Neuronal stem cell (in vitro differentiated cells): ENCODE measurements at places on chromosomes 12 and 14.

- no peak for DNase-seq
These were observed 1.6 kb downstream of the MFAP5 start for GRCh38 chr12:8661016-8661415.

GRCh38 chr14:99592933-99593753 lies 10.9 kb downstream of the CCDC85C start:
- no peak for DNase-seq

- DNase-seq: no peak
These were observed 6.5 kb downstream of the NACA start for GRCh38 chr12:56718636-56719035.

GRCh38 chr12:3247629-3248161 lies 170.5 kb downstream of the TSPAN9 start:
- no peak for DNase-seq

- no peak for DNase-seq
These were observed 67.3 kb upstream of the HOXC13 start for GRCh38 chr12:53871367-53871766.

GRCh38 chr14:24481622-24482324 lies 26.3 kb downstream of the CMA1 start:
- peak; percentile 32 for DNase-seq

DNA sequence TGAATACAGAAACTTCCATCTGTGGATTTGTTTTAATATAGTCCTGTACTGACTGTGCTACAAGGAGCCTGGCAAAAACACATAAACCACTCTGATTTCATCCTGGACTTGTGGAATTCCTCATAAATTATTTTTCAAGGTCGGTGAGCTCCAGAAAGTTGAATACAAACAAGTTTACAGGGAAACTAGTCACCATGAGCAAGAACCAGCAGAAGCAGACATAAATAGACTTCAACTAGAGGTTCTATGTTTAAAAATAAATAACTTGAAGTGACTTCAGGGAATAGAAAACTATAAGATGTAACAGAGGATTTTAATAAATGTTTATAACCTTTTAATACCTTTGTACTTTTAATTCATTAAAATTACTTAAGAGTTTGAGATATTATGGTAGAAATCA lies 63.5 kb downstream of the EFCAB11 start:
- no peak for DNase-seq

- DNase-seq: no peak
These were observed 38.9 kb upstream of the KTN1 start for GRCh38 chr14:55540847-55541773.

DNA sequence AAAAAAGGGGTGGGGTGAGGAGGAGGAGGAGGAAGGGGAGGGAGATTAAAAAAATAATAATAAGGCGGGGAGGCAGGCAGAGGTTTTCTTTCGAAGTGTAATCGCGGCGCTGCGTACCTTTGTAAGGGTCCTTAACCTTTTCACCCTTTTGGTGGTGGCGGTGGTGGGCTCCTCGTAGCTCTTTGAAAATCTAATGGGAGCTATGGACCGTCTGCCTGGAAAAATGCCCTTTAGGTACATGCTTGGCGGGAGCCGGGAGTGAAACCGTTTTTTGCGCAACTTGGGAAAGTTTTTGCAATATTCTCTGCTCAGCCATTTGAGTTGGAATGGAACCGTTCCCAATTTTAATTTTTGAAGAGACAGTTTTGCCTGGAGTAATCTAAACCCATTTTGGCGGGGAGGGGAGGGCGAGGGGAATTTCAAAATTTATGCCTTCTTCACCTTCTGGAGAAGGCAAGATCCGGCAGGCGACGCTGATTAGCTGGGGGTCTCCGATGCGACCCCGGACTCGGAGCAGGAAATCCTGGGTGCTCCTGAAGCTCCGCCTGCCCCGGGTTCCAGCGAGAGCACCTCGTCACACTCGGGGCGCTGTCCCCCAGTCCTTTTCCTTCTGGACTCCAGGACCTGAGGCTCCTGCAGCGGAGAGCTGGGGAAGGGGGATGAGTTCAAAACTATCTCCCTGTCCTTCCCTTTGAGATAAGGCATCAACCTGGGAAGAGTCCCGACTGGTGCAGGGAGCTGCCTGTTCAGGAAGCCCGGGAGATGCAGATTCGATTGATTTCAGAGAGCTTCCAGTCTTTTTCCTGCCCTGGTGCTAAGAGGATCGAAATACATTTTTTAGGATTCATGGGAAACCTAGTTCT lies 74.6 kb upstream of the TBX5 start:
- DNase-seq: no peak

- DNase-seq: no peak
These were observed 68.0 kb upstream of the OSBPL8 start for GRCh38 chr12:76627346-76628135.

GRCh38 chr14:33839193-33840076 lies 111.4 kb downstream of the EGLN3 start:
- peak; percentile 45 for DNase-seq

DNA sequence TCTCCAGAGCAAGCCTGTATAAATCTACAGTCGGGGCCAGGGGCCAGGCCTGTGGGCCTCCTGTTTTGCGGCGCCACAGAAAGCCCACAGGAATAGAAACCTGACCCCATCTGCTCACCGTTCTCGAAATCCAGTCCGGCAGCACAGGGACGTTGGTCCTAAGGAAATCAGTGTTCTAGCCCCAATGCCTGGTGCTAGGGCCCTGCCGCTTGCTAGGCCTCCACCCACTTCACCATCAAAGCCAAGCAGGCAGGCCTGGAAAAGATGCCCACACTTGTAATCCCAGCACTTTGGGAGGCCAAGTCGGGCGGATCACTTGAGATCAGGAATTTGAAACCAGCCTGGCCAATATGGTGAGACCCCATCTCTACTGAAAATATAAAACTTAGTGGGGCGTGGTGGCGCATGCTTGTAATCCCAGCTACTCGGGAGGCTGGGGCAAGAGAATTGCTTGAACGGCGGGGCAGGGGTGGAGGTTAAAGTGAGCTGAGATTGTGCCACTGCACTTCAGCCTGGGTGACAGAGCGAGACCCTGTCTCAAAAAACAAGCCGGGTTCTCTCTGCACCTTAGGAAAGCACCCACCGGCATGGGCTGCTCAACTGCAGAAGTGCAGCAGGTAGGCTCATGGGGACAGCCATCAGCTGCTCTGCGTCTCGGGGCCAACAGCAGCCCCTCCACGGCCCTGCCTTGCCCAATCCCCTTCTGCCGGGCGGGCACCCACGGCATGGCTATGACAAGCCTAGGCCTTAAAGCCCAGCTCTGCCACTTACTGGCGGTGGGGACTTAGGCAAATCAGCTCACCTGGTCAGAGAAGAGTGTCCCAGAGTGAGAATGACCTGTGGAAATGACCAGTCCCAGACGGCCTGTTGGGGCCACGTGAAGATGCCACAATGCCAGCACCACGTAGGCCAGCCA lies 47.4 kb downstream of the VWF start:
- no peak for DNase-seq

- no peak for DNase-seq
These were observed 22.6 kb downstream of the GPHB5 start for GRCh38 chr14:63296060-63296563.

- DNase-seq: no peak
These were observed 184.1 kb downstream of the FLRT2 start for GRCh38 chr14:85714069-85714468.

GRCh38 chr12:62934239-62934798 lies 631 bp downstream of the PPM1H start:
- DNase-seq: peak; percentile 29

GRCh38 chr12:122880668-122881067 lies 15.3 kb downstream of the VPS37B start:
- no peak for DNase-seq

- DNase-seq: no peak
These were observed 127.4 kb downstream of the KTN1 start for GRCh38 chr14:55707365-55707804.

GRCh38 chr12:68400226-68400829 lies 68.2 kb upstream of the MDM1 start:
- no peak for DNase-seq

DNA sequence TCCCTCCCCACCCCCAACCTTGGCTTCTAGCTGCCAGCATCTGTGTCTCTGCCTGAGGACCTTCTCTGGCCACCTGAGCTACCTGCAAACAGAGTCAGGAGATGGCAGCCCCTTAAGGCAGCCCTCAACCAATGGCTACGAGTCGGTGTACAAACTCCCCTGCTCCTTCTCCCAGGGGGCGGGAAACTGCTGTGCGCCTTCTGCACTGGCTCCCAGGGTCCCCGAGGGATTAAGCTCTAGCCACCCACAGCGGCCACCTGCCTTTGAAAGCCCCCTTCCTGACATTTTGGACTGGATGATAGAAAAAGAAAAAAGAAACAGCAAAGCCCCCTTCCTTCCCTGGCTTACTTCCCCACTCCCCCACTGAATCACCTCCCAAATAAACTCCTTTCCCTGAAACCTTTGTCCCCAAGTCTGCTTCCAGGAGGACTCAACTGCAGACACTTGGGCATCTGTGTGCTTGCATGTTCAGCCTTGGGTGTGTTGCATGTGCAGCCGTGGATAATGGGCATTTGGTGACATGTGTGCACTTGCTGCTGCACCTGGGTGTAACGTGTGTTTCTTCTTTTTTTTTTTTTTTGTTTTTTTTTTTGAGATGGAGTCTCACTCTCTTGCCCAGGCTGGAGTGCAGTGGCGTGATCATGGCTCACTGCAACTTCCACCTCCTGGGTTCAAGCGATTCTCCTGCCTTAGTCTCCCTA lies 6.0 kb downstream of the SDS start:
- DNase-seq: no peak

- DNase-seq: no peak
These were observed 14.8 kb downstream of the MMP14 start for GRCh38 chr14:22850944-22851764.

- no peak for DNase-seq
These were observed 162.4 kb downstream of the RBM19 start for GRCh38 chr12:113803759-113804140.

DNA sequence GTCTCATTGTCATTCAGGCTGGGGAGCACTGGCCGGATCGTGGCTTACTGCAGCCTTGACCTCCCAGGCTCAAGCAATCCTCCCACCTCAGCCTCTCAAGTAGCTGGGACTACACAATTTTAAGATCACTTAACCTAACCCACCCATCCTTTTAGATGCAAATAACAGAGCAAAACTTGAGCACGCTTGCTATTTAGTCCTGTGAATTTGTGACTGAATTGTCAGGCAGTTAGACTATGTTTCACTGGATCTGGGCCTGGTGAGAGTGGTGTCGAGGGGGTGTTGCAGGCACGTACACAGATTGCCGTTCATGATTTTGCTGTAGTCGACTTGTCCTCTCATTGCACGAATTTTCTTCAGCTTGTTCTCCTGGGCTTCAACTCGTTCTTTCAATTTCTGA lies 38.2 kb downstream of the ZFYVE21 start:
- no peak for DNase-seq

GRCh38 chr12:49609059-49609874 lies 3.8 kb upstream of the FAM186B start:
- no peak for DNase-seq

DNA sequence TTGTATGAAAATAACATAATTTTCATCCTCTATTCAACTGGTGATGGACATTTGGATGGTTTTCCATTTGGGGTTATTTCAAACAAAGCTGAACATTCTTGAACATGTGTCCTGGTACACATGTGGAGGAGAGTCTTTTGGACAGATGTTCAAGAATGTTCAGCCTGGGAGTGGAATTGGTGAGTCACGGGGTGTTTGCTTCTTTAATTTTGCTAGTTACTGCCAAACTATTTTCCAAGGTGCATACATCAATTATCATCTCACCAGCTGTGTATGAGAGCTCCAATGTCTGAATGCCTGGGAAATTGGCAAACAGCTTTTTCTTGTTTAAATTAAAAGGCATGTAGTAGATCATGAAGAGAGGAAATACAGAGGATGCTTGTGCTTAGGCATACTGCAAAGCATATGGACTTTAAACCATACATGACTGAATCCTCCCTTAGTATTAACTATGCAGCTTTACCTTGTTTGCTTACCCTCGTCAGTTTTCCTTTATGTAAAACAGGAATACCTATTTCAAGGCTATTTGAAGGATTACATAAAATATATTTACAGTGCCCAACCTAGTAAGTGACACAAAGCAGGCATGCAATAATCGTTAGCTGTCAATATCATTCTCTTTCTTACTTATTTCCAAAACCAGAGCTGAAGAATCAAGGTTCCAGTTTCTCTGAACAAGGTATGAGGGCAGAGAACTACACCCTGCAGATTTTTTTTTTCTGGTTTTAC lies 152.1 kb downstream of the ITPR2 start:
- DNase-seq: no peak

GRCh38 chr12:120960657-120961056 lies 17.7 kb upstream of the HNF1A start:
- DNase-seq: no peak

DNA sequence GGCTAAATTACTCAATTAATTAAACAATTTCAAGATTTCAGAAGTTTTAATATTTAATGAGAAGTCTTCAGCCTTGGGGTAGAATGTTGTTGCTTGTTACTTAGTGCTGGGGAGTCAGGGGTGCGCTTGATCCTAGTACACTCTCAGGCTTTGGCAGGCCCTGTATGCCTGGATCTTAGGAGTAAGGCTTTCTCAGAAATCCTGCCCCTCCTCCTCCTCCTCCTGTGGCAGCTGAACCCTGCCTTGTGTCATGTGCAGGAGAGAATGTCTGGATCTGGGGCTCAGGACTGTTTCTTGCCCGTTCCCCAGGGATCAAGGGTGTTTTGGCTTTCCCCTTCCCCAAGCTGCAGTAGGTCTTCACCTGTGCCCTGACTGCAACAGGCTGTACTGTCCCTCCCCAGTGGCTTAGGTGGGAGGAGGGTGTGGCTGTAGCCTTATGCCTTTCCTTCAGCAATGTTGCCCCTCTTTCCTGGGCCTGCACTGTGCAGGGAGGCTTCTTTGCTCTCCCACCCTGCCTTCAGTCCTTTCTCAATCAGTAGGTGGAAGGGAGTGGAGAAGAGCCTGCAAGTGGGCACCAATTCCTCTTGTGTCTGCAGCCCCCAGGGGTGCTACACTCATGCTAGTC lies 108.2 kb downstream of the SLC38A6 start:
- no peak for DNase-seq

- DNase-seq: no peak
These were observed 11.9 kb downstream of the NAA25 start for GRCh38 chr12:112096667-112097066.

- no peak for DNase-seq
These were observed 50.1 kb downstream of the WASHC4 start for GRCh38 chr12:105157606-105158005.

DNA sequence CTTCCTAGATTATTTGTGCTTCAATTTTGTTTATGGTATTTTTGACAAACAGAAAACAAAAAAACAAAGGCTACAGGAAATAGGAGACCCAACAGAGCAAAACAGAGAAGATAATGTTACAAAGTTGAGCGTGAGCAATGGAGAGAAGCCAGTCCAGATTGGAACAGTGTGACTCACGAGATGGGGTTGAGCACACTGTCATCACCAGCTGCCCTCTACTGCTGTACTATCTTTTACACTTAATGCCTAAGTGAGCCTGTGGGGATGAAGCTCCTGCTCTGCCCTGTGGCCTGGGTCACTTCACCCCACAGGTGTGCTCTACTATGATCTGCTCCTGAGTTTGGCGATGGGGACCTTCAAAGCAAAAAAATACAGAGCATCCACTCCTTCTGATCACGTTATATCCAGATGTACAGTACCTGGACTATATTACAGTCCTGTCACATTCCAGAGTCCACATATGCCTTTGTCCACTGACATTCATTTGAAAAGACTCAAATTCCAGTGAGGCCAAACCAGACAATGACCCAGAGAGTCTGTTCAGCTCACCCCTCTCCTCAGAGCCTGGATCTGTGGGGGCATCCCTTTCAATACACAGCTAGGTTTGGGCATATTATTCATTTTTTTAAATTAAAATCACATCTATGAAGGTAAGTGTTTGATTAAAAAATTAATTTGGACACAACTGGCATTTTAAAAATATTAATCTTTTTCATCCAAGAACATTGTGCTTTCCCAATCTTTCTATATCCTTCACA lies 4.4 kb downstream of the IPO8 start:
- DNase-seq: no peak
